Globus pallidus (tissue), 1 donor: ENCODE measurements at places on chromosomes 1 and 21.
A peak's percentile ranks its signal among the peaks of the same experiment; 100 is the strongest.

GRCh38 chr1:103461161-103462105, 64.1 kb upstream of the RNPC3 start:
- DNase-seq: peak; percentile 7

DNA sequence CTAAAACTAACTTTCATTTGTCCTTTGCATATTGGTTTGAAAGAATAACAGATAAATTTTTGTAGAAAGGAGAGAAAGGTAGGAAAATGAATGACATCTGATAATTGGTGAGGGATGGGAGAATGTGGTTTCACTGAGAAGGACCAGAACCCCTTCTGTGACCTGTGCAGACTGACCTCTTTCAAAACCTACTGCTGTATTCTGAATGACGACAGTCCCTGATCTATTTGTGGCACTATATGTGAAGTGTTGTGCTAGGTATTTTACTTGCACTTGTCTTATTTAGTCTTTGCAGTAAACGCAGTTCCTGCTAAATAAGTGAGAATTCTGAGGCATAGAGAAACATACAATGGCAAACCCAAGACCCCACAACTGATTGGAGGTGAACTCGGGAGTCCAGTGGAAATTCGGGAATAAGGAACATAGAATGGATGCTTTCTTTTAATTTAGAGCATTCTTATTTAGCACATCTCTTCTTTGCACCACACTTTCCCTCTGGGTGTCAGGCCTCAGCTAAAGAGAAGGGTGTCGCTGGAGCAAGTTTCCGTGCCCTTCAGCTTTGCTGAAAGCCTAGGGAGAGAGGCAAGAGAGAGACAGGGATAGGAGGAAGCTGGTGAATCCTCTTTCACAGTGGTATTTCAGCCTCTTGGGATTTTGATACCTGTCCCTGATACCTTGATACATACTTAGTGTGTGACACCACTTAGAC, 230.2 kb downstream of the PAPPA2 start:
- no peak for DNase-seq

DNA sequence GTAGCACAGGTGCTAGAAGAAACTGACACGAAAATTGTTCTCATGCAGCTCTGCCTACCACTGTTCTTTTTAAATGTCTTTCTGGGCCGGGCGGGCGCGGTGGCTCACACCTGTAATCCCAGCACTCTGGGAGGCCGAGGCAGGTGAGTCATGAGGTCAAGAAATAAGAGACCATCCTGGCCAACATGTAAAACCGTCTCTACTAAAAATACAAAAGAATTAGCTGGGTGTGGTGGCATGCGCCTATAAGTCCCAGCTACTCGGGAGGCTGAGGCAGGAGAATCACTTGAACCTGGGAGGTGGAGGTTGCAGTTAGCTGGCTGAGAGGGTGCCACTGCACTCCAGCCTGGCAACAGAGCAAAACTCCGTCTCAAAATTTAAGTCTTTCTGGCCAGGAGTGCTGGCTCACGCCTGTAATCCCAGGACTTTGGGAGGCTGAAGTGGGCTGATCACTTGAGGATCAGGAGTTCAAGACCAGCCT, 947 bp upstream of the RIT1 start:
- DNase-seq: no peak

DNA sequence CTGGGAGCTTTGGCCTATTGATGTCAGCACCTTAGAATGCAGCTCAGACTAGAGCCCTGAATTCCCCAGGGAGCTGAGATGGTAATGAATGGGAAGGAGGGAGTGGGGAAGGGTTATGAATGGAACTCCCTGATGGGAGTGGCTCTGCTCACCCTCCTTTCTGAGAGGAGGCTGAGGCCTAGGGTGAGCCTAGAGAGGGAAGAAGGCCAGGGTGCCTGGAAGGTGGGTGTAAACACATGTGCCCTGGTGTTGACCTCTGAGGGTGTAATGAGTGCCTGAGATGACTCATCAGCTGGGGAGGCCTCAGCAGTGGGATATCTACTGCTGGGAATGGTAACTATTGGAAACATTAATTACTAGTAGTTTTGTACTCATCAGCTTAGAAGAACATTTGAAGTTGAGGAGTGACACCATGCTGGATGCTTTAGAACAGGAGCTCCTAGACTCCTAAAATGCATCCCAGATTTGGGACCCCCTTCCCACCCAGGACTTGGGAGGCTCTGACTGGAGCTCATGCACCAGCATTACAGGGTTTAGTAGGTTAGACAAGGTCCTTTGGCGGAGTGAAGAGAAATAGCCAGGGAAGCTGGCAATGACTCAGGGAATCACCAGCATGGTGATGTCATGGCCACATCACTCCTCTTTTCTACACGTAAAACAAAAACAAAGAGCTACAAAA, 16.0 kb upstream of the PIGV start:
- DNase-seq: no peak

- DNase-seq: no peak
Measured at GRCh38 chr1:197771386-197771785, 3.9 kb downstream of the DENND1B start.

DNA sequence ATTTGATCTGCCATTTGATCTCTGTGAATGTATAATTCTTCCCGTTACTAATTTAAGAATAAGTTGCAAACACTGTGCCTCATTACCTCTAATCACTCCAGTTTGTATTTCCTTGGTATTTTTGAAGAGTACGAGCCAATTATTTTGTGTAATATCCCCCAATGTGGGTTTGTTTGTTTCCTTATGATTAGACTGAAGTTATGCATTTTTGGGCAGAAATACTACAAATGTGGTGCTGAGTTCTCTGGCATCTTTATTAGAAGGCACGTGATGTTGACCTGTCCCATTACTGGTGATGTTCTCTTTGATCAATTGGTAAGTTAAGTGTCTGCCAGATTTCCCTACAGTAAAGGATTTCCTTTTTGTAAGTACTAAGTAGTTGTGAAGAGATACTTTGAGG, 10.3 kb downstream of the MIXL1 start:
- no peak for DNase-seq

DNA sequence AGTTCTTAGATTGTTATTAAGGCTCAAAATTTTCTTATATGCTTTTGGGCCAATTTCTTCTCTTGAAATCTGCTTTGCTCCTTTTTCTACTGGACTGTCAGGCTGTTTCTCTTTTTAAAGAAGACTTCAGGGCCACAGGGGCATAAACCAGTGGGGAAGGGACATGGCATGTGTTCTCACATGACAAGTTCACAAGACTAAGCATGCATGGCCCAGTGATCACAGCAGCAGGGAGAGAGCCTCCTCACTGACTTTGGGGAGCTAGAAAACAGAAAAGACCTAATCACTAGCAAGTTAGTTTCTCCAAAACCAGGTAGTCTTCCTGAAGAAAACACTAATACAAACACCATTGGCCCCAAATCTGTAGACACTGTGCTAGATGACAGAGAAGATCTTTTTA, 64.8 kb downstream of the RAB3GAP2 start:
- no peak for DNase-seq

DNA sequence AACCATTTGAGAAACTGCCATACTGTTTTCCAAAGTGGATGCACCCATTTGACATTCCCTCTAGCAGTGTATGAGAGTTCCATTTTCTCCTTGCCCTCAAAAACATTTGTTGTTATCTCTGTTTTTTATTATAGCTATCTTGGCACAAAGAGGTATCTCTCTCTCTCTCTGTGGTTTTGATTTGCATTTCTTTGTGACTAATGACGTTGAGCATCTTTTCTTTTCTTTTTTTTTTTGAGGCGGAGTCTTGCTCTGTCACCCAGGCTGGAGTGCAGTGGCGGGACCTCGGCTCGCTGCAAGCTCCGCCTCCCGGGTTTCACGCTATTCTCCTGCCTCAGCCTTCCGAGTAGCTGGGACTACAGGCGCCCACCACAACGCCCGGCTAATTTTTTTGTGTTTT, 17.4 kb upstream of the ZMYM6 start:
- DNase-seq: no peak

GRCh38 chr1:6822530-6823359, 37.5 kb downstream of the CAMTA1 start:
- no peak for DNase-seq

DNA sequence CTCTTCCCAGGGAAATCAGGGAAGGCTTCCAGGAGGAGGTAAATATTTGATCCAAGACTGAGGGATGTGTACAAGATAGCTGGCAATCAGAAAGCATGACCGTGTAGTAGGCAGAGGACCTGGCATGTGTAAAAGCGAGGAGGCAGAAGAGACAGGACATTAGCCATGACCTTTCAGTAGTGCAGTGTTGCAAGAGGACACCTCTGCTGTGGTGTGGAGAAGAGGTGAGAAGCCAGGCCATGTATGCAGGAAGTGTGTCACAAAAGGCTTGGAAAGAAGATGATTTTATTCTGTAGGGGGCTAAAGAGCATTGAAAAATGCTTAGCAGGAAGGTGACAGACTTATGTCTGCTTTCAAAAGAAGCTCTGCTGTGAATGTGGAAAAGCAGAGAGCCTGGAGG, 381.0 kb downstream of the ZP4 start:
- DNase-seq: no peak

DNA sequence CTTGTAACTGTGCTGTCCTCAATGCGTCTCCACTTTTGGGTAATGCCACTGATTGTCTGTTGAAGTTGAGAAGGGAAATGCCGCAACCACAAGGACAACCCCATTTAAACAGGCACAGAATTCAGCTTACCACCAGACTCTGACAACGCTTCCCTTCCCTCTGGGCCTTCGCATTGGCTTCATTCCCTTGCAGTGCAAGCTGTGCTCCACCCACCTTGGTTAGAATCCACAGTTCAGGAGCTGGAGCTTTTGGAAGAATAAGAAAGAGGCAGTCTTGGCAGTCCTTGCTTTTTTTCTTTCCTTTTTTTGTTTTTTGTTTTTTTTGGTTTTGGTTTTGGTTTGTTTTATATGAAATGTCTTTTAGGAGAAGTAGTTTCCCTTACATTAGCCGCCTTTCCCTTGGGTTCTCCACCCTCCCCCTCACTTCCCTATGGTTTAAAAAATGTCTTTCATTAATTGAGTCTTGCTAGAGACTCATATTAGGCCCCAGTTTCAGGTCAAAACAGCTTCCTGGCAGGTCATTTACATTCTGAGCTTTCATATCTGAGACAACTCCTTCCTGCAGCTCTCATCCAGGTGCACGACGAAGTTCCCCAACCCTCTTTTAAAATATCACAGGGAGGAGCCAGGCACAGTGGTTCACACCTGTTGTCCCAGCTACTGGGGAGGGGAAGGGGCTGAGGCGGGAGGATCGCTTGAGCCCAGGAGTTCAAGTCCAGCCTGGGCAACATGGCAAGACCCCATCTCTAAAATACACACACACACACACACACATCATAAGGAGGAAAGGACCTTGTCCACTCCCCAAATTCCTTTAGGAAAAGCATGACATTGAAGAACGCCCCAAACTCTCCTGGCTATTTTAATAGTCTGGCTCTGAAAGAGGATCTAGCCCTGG, 20.7 kb upstream of the LAX1 start:
- peak; percentile 53 for DNase-seq

- no peak for DNase-seq
Measured at GRCh38 chr1:153735090-153735420, 7.2 kb downstream of the INTS3 start.

DNA sequence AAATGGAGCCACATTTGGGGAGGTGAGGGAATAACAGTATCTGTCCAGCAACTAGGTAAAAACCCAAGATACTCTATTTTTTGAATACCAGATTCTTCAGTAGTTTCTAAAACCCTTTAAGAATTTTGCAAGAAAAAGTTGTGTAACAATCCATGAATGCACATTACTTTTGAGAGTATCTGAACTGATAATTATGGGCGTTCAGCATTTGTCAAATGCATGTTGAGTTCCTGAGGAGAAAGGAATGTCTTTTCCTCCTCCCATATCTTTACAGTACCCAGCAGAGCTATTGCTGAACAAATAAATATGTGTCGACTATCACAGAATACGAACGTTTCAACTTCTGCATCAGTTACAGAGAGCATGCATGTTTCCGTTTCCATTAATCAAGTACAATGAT, 104.5 kb downstream of the PCNX2 start:
- no peak for DNase-seq

DNA sequence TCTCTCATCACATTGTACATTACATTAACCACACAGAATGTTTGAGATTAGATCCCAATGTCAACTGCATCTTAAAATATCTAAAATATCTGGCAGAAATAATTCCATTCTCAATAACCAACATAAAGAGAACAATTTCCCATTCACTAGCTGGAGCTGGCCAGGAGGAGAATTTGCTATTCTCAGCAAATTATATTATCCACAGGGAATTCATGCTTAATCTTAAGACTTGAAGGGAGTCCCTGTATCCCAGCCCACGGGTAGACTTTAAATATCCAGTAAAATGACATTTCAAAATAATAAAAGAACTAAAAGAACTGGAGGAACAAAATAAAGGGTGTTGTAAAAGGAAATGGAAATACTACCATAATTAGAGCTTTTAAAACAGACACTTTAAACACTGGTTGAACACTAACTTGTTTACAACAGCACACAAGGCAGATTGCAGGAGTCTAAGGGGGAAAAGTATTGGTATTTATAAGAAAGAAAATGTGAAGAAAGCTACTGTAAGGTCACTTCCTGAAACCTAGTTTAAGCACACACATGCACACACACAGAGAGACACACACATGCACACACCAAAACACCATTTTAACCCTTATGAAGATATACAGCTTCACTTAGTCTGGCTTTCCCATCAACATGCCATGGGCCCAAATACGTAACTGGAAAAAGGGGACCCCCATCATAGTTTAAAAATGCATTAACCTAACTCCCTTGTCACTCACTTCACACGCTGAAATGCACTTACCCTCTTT, 107.0 kb downstream of the PTPN14 start:
- DNase-seq: no peak

DNA sequence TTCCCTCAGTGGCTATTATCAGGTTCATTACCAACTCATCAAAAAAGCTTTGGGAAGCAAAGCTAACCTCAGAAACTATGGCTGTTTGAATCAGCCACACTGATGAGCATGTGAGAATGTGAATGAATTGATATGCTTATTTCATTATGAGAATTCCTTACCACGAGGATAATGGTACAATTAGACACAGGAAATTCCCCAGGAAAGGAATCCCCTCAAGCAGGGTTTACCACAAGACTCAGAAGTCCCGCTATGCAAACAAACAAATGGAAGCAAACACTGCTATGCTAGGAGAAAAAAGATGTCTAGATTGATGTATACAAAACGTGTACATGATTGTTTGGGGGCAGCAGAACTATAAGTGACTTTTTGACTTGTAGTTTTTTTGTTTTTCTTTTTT, 205.0 kb downstream of the HMCN1 start:
- DNase-seq: no peak

DNA sequence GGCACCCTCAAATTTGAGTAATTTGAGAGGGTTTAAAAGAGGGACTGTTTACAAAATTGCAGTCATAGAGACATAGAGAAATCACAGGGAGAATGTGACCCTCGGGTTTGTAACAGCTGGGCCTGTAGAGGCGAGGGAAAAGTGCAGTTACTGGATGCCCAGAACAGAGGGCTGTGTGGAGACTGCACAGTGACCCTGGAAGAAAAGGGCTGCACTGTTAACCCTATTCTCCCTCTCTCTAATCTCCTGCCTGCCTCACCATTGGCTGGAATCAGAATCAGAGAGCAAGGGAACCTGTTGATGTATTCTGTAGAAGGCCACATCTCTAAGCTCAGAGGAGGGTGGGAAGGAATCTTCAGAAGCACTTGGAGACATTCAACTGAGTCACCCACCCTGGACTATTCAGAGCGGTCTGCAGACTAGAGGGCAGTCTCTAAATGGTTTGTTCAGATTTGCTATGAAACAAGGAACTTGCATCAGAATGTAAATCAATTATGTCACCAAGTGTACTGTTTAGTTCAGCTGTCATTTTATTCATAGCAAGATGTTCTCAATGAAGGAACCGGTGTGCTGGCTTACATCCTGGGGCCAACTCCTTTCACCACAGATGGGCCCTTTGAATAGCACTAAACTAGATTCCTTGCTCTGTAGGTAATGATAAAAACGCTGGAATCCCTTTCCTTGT, 132.2 kb upstream of the HOOK1 start:
- DNase-seq: no peak
